ENCODE measurements at places on chromosomes 2 and 18.
A peak's percentile ranks its signal among the peaks of the same experiment; 100 is the strongest.

DNA sequence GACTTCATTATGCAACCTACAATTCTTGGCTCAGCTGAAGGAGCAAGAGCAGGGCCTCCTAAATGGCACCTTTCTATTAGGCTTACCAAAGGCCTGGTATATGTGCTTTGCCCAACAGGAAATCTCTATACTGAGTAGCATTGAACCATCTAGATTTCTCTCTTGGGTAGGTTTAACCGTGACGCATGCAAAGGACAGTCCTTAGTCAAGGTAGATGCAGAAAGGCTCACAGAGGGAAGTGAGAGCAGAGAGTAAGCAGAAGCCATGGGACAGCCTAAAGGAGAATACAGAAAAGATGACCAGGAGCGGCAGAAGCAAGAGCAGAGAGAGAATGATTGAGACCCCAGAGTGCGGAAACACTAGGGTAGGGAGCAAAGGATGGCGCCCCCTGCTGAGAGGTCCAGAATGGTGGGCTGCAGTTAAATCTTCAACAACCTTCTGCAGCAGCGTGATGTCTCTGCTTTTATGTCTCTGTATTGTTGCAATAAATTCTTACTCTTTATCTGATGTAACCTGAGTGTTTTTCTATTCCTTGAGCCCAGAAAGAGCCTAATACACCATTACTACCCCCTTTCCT is 4.7 kb upstream of the OSBPL1A start:
- peak; percentile 20 for DNase-seq

GRCh38 chr2:224958873-224959272 is 83.4 kb downstream of the DOCK10 start:
- DNase-seq = no peak

- DNase-seq = no peak
Observed at GRCh38 chr2:122764014-122764413, 1008.6 kb downstream of the TSN start.

GRCh38 chr18:71036783-71037182 is 747.9 kb downstream of the SOCS6 start:
- DNase-seq = no peak

DNA sequence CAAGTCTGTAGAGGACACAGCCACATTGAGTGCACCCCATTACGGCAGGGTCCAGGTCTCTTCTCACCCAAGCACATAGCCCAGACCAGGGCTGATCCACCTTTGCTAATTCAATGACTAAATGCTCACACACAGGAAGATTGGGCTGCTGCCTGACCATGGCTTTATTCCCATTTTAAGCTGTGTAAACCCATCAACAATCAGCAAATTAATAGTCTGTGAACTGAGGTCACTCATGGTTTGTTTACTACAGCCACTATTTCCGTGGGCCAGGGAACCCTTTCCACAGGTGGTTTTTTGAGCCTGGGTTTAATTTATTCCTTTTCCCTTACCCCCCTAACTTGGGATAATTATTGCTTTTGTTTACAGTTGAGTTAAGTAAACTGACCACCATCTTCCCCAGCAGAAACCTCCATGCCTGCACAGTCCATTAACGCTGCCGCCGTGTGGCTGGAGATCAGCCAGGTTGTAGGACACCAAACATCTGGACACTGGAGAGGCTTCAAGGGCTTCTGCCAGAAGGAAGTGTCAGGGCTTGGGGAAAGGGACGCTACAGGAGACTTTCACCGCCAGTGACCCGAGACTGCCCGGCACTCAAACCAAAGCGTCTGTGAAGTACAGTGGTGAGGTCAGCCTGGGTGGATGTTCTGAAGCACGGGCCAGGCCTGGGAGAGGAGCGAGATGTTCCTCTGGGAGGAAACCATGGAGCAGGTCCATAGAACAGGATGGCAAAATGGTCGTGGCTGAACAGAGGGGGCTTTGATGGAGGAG is 282.9 kb downstream of the DYSF start:
- DNase-seq = no peak

DNA sequence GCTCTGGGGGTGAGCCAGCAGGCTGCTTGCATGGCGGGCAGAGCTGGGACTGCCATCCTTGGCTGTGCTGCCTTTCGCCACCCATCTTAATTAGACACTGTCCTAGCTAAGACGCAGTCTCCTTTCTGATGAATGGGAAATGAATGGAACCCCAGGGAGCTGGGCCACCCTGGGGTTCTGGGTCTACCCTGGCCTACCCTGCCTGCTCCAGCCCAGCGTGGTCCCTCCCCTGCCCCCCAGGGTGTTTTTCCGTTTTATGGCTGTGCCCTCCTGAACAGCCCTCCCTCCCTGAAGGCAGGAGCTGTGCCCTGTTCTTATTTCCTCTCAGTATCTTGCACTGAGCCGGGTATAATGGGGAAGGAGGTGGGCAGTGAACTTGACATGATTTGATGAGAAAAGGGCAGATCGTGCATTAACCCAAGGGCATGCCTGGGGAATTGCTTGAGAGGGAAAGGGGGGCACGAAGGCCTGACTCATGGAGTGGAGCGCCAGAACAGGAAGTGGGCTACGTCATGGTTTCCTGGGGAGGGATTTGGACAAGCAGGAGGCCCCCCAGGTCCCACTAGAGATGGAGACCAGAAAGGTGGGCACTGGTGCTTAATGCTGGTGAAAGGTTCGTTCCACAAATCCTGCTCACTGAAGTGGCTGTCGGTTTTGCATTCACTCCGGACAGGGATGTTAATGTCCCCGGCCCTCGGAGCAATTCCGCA is 165.0 kb downstream of the KLHL29 start:
- no peak for DNase-seq

GRCh38 chr2:4499316-4500030 is 796.1 kb downstream of the DCDC2C start:
- no peak for DNase-seq

GRCh38 chr2:187266147-187266546 is 181.9 kb downstream of the CALCRL start:
- no peak for DNase-seq

GRCh38 chr2:186977433-186978045 is 128.6 kb upstream of the ZSWIM2 start:
- DNase-seq = no peak

GRCh38 chr18:26503382-26503781 is 45.0 kb downstream of the KCTD1 start:
- DNase-seq = no peak

DNA sequence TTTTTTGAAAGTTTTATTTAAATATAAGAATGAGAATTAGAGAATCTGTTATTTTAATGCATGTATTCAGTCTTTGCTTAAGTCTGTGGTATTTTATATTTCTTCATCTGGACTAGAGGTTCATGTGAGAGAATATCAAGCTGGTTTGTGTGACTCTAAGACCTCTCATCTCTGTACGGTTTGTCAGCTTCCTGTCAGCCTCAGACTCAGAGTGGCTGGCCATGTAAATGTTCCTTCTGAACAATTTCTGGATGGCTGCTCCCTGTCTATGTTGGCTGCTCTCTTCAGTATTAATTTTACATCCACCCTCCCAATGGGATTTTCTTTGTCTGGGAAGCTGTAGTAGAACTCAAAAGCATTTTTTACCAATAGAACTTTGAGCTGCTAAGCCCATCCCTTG is 225.3 kb upstream of the THUMPD2 start:
- no peak for DNase-seq

DNA sequence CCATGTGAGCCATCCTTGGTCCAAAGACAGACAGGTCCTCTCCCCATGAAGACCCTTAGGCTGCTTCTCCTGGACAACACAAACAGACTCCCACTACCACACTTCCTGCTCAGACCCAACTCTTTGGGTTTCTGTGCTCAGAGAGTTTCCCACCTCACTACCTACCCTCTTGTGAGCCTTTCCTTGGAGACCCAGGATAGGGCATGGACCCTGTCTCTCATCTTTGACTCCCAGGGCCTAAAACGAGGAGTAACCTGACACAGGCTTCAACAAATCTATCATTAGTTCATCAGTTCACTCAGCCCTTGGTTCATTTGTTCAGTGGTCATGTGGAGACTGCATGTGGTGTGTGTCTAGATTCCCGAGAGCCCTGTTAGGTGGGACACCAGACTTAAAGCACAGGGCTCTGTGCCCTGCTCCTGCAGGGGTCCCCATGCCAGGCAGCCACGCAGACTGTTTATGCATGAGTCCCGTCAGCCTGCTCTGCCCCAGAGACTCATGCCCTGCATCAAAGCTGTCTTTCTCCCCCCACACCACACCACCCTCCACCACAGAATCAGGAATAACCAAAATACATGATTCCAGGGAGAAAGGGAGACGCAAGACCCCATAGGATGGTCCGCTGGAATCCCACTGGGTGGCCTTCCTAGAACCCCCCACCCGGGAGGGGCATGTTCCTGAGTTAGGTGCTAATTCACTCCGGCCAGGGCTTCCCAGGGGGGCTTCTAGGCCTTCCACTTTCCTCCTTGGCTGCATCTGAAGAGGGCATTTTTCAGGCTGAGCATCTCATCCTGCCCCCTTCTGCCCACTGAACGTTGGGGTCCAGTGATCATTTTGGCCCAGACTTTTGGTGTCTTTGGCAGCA is 100.2 kb upstream of the TEX51 start:
- DNase-seq = no peak

DNA sequence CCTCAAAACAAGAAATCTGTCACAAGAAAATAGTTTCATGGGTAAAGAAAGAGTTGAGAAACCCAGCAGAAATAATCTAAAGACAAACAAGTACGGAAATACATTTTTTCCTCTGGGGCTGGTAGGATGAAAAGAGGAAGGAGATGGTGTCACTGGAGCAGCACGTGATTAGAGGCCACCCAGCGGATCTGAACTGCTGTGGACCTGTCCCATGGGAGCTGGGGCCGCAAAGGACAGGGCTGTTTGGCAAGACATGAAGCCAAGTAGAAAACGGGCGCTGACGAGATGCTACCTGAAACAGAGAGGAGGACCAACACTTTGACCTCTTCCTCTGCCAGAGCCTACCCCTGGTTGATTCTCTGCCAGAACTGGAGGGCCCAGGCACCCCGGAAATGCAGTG is 295.4 kb upstream of the ATP5MC3 start:
- no peak for DNase-seq

DNA sequence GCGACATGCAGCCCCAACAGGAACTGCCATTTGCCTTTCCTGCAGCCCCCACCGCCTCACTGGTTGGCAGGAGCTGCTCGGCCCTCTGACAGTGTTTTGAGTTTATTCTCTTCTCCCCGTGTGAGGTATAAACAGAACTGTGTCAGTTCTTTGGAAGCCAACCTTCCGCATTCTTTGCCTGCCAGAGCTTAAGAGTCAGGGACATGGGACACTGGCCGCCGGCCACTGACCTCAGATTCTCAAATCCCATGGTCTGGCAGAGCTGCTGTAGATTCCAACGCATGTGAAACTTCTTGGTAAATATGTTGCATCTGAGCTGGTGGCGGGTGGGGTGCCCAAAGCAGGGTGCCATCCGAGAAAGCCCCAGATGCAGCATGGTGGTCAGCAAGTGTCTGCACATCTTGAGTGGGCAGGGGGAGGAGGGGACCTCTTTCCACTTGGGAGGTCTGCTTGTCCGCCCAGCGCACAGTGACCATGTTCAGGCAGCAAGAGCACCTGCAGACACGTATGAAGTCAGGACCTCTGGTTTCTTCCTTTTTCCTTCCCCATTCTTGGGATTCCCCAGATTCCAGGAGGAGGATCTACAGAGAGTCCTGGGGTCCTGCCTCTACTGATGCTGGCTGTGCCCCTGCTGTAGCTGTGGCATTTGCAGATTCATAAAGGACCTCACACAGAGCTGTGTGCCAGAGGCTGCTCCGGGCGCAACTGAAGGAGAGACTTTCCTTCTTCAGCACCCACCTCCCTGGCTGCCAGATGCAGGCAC is 23.8 kb downstream of the ASB18 start:
- no peak for DNase-seq

GRCh38 chr2:82837588-82838304 is 1621.3 kb downstream of the SUCLG1 start:
- no peak for DNase-seq

GRCh38 chr18:5052491-5052890 is 144.6 kb downstream of the AKAIN1 start:
- no peak for DNase-seq

DNA sequence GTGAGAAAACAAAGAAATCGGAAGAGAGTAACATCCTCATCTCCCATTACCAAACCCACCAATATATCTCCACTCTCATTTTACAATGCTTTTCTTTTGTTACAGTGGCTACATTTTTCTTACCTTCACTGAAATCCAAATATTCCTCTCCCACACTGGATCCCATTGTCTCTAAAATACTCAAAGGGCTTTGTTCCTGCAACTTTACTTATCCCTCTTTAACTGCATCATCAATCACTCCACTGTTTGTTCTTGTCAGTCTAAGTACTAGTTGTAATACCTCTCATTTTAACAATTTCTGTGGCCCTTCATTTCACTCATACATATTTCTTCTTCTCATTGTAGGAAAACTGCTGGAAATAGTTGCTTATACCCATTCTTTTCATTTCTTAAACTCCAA is 464.2 kb upstream of the PIK3C3 start:
- no peak for DNase-seq

DNA sequence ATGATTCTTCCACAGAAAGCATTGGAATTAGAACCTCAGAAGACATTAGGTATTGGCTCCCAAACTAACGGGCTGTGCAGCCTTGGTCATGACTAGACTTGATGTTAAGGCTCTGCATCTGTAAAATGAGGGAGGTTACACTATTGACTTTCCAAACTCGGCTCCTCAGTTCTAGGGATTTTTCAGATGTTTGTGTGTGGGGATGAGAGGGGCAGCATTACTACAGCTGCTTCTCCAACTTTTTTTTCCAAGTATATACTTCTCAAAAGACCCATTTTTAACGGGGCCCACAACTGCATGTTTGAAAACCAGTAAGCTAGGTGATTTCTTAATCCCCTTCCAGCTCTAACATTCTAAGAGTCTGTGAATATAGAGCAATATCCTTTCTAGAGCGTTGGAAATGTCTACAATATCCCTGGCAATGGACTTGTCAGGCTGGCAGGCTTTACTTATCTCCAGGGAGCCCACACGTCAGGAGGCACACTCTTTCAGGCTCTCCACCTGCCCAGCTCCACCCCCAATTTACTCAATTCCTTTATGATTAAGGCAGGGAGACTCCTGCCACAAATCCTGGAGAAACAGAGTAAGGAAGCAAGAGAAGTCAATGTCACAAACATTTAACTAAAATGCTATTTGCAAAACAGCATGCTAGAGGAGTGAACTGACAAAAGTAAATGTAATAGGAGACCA is 844 bp upstream of the MPV17 start:
- DNase-seq = no peak

GRCh38 chr2:219274361-219274921 is 4.7 kb upstream of the DNAJB2 start:
- no peak for DNase-seq

DNA sequence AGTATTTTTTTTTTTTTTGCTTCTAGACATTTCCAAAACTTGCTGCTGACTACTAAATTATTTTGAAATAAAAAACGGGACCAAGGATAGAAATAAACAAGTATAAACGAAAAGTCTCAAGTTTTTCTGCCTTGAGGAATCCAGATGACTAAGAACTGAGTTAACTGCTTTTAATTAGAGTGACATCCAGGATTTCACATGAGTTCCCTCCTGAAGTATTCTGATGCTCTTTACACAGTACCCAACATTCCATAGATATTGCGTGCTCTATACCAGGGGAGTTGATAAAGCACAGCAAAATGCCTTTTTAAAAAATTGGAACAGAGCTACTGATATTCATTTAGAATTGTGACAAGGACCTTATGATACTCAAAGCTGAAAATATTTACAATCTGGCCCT is 618.0 kb downstream of the CCDC85A start:
- DNase-seq = no peak

- DNase-seq = no peak
Observed at GRCh38 chr18:8957731-8958130, 144.8 kb upstream of the NDUFV2 start.

Data from neural crest cell (in vitro differentiated cells).